ENCODE measurements at places on chromosomes 16 and 17. TPM values are rescaled to one million over a fixed set of nuclear protein-coding genes. Genes with fewer than 3 reads are reported as not detected.

The CDC42EP4 gene
- polyA plus RNA-seq = 4.1 TPM

The MAF gene
- polyA plus RNA-seq = 0.92 TPM

The ACE gene
- polyA plus RNA-seq = 0.82 TPM

The RAI1 gene
- polyA plus RNA-seq = 0.89 TPM

The PRR14 gene
- 13.0 TPM for polyA plus RNA-seq

The MRC2 gene
- 8.0 TPM for polyA plus RNA-seq

The BICDL2 gene
- 12.7 TPM for polyA plus RNA-seq

The HBM gene
- not detected for polyA plus RNA-seq

The RAB34 gene
- polyA plus RNA-seq = 184 TPM

The SOX9 gene
- 4.8 TPM for polyA plus RNA-seq

The KRTAP4-4 gene
- not detected for polyA plus RNA-seq

The MMP28 gene
- polyA plus RNA-seq = not detected

The TP53TG3D gene
- polyA plus RNA-seq = not detected

The HIGD1B gene
- polyA plus RNA-seq = not detected

The FBXO47 gene
- polyA plus RNA-seq = not detected

The KRT222 gene
- 0.49 TPM for polyA plus RNA-seq

All from GM23338 (cell line).